Hindlimb muscle (tissue), 1 donor: ENCODE measurements at places on chromosomes 7 and 10.
A peak's percentile ranks its signal among the peaks of the same experiment; 100 is the strongest.

DNA sequence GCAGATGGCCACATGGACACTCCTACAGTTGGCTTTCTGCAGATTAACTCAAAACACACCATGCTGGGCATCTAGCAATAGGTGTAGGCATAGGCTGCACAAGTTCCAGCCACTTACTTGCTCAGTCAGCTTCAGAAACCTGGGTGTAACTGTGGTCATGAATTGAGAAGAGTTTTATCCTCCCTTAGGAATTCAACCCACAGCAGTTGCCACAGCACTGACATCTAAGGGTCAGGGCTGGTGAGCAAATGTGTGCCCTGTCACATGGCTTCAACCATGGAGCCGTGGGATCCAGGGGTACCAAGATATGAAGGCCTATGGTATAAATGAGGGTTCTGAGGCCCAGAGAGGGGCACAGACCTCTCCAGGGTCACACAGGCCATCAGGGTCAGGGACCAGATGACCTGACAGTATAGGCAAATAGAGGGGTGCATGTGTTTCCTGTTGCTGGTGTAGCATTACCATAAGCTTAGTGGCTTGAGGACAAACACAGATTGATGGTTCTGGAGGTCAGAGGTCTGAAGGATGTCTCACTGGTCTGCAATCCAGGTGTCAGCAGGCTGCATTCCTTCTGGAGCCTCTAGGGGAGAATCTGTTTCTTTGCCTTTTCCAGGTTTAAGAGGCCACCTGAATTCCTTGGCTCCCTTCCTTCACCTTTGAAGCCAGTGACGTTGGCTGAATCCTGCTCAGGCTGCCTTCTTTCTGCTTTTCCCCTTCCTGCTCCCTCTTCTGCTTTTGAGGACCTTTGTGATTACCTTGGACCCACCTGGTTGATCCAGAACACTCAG, 24.1 kb downstream of the MINDY4 start:
- DNase-seq = no peak

- DNase-seq = no peak
Observed at GRCh38 chr10:81874875-81875466, at the start of gene NRG3. Gene NRG3, plus strand, starts transcription at chr10:81875194.

DNA sequence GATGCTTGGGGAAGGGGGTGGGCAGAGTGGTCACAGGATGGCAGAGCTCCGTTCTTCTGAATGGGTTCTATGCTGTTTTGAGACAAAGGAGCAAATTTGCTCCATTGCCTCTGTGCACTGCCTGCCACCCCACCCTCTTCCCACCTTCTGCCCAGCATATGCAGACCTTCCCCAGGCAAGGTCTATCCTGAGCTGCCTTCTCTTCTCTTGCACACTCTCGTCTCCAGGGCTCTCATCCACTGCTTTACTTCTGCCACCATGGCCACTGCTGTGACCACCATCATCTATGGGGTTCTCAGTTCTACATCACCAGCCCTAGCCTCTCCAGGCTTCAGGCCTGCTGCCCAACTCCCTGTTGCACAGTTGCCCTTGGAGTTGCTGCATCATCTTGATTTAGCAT, 230.4 kb downstream of the TMEM178B start:
- DNase-seq = no peak

DNA sequence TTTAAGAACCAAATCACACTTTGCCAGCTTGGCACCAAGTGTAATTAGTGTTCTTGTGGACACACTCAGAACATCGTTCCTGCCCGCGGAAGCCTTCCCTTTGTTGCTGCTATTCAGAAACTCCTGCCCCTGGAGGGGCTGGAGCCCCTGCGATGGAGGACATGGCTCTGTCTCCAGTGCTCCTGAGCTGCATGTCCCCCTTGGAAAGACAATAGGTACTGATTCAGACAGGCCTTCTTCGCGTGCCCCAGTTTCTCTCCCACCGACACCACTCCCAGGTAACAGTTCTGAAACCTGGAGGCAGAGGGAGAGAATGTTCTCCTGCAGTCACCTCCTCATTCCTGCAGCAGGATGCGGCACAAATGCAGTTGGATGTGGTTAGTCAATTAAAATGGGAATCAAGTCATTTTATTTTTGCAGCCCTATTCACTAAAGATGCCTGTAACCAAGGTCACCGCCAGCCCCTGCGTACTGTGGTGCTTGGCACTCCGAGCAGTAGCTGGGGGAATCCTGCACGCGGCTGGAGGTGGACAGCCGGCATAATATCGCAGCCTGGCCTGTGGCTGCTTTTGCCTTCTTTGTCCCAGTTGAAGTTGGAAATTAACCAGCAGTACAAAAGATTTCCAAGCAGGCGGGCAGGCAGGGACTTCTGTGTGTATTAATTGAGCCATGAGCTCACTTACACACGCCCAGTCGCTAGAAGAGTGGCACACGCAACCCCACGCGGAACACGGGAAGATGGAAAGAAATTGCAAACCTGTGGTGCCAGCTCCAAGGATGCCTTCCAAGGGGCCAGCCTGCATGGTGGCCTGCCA, 205.7 kb downstream of the EBF3 start:
- DNase-seq = no peak

DNA sequence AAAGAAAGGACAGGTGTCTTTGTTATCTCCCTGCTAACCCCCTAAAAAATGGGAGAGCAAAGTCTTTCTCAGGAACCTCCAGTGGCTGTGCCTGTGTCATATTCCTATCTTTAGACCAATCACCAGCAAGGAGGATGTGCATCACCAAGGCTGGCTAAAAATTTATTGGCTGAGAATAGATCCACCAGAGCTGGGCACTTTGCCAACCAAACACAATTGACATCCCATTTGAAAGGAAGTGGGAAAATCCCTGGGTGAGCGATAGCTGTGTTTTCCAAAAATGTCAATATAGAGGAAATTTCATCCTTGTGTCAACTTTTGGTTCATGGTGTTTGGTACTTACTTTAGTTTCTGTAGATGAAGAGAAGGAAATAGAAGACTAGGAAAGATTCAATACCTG, 13.1 kb upstream of the GPR141 start:
- DNase-seq = no peak

DNA sequence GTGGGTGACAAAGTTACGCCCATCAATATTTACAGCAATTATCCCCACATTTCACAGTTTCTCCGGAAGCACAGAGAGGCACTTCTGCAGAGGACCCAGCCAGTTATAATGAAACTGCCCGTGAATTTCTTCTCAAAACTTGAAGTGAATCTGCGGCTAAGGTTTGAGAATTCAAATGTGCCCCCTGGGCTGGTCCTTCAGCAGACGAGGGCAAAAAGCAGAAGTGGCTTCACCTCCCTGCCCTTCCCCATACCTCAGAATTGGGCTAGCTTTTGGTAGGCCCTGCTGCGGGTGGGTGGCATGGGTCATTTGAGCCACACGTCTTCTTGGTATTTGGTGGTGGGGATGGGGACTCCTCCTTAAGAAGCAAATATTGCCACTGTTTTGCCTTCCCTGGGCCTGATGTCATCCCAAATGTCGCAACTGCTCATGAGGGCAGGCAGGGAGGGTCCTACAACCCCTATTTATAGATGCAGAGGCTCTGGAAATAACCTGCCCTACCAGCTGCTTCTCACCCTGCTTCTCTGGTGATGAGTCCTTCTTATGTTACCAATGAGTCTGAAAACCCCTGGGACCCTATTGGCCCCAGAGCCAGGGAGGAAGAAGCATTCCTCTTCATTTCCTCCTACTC, 16.6 kb upstream of the WDFY4 start:
- DNase-seq = no peak

GRCh38 chr10:38102880-38103279, 8.7 kb downstream of the ZNF37A start:
- DNase-seq = no peak

DNA sequence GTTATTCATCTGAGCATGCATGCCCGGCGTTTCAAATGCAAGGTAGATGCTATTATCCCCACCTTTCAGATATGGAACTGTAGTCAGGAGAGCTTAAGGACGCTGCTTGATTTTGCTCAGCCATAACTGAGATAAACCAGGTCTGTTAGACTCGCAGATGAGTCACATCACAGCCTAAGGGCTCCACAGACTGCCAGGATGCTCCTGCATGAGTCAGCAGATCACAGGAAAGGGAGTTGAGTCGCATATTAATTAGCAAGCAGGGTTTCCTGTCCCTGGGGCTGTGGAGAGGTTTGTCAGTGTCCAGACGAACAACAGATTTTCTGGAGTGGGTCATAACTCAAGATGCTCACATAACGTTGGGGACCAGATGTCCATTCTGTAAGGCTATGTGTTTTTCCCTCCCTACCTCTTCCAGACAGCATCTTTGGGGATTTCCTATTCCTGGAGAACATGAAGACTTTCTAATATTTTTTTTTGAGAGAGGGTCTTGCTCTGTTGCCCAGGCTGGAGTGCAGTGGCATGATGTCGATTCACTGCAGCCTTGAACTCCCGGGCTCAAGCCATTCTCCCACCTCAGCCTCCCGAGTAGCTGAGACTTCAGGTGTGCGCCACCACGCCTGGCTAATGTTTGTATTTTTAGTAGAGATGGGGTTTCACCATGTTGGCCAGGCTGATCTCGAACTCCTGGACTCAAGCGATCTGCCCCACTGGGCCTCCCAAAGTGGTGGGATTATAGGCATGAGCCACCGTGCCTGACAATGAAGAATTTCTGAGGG, 36.7 kb downstream of the PFKFB3 start:
- DNase-seq = no peak

DNA sequence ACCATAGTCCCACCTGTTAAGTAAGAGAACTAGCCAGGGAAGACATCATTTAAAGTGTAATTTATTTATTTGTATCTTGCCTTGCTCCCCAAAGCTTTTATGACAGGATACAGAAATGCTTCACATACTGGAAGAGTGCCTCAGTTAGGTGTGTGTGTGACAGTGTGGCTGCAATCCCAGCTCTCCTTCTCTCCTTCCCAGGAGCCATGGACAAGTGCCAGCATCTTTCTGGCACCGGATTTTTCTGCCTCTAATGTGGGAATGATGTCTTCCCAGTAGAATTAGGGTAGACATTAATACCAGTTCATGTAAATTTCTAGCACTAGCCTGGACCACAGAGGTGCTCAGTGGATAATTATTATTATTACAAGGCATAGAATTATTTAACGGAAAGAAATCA, 30.3 kb upstream of the ATXN7L1 start:
- DNase-seq = peak; percentile 42

- peak; percentile 42 for DNase-seq
Observed at GRCh38 chr7:117072620-117073118, 119.4 kb downstream of the ST7 start.

GRCh38 chr7:23062452-23062851, 43.1 kb upstream of the KLHL7 start:
- DNase-seq = no peak

GRCh38 chr7:74033372-74034311, 5.7 kb downstream of the ELN start:
- DNase-seq = peak; percentile 55

DNA sequence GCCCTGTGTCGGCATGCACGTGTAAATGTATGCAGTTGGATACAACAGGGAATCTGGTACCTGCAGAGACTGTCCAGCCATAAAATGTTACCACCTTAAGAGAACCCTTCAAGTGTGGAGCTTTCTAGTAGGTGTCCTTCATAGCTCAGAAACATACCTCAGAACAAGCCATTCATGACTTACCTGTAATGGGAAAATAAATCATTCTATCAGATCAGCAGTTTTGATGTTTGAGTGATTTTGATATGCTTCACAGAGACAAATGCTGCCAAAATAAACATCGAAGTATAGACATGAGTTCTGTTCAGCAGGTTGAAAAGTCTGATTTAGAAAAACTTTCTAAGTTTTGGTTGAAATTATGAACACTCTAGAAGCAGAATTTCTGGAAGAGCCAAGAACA, 33.5 kb upstream of the UMAD1 start:
- DNase-seq = no peak

GRCh38 chr10:75870039-75870645, 438.7 kb downstream of the LRMDA start:
- no peak for DNase-seq

GRCh38 chr10:54772468-54773122, 28.4 kb downstream of the PCDH15 start:
- DNase-seq = no peak

GRCh38 chr10:116109481-116109880, 163.5 kb downstream of the GFRA1 start:
- DNase-seq = no peak

DNA sequence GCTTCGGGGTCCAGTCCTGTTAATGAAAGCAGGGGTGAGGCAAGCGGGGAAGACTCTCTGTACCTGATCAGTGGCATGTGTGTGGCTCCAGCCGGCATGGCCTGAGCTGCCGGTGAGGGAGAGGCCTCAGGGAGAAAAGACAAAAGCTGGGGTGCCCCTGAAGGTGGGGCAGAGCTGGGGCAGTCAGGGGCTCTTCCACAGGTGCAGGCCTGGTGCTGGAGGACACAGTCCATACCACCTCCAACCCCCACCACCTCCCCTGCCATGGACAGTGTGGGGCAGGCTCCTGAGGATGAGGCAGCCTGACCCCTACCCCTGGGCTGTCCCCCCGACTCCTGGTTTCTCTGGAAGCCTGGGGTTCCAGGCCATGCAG, 129.5 kb downstream of the LHPP start:
- DNase-seq = no peak

GRCh38 chr10:49682879-49683278, 3.4 kb downstream of the C10orf53 start:
- no peak for DNase-seq

DNA sequence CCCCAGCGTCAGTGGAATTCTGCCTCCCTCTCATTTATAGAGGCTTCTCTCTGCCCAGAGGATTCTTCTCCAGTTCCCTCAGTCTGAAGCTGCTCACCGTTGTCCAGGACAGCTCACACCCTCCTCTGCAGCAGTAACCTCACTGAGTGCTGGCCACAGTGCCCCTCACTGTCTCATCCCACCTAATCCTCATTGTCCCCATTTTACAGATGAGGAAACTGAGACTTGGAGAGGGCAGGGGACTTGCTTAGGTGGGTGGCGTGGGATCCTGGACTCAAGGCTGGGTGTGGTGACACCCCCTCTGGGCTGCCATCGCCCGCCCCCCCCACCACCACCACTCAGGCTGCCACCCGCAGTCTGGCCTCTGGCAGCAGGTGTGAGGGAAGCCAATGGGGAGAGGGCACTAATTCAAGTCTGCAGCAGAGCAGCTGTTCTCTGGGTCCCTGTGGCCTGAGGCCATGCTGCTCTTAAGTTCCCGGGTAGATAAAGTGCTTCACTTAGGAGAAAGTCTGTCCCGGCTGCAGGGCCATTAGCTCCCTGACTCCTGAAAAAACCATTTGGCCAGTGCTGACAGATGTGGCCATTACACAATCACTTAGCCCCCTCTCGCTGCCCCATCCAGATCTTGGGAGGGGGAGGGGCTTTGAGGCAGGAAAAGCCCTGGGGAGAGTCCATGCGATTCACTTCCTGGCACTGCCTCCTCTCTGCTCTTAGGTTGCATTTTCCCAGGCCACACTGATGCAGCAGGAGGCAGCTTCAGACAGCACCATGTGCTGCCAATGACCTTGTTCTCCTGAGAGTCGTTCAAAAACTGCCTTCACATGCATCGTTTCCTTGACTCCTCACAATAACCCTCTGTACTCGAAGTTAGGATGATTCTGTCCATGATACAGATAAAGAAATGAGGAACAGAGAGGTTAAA, 36.3 kb downstream of the DRGX start:
- DNase-seq = no peak

DNA sequence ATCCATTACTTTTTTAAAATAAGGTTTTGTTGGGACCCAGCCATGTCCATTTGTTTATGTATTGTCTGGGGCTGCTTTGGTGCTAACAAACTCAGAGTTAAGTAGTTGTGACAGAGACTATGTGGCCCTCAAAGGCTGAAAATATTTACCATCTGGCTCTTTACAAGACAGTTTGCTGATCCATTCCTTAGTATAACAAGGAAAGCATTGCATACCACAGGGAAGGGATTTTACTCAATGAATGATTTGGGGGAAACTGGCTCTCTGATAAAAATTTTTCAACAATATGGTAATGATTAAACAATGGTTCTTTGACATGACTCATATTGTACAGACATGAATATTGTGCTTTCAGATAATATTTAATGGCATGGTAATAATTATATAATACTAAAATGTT, 738.1 kb downstream of the KCNMA1 start:
- no peak for DNase-seq
